GM04503 (cell line): ENCODE measurements at places on chromosomes 5 and 9.

- no peak for DNase-seq
Observed at GRCh38 chr5:147175516-147176097, 59.2 kb upstream of the STK32A start.

DNA sequence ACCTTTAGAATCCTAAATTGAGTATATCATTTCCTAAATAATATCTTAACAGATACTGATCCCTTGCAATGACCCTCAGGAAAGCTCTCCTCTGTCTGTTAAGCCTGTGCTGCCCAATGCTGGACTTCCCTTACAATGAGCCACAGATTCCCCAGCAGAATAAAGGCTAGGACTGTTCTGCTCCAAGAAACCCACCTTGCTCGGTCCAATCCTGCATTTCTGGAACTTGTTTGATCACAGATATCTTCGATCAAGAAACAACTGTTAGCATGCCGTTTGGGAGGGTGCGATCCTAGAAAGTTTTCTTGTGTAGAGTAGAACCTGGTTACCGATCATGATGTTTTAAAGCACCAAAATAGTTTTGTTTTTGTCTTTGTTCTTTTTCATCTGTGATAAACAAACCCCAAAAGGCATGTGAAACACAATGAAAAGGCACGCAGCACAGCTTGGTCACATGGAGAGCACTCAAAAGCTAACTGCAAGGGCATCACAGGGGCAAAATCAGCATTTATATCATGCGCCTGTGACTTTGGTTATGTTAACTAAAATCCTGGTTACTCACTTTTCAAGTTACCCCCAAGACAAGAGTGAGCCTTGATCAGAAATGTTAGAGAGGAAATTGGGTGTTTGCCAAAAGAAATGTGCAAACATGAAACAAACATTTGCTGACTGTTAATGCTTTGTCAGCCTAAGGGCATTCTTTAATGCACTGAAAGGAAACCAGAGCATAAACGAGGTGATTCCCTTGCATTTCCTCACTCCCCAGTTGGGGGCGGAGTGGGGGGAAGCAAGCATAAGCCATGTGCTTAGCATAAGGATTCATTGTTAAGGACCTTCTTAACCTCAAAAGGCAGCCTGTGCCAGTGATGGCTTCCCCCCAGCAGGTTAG, 61.9 kb upstream of the ADAMTS16 start:
- no peak for DNase-seq

DNA sequence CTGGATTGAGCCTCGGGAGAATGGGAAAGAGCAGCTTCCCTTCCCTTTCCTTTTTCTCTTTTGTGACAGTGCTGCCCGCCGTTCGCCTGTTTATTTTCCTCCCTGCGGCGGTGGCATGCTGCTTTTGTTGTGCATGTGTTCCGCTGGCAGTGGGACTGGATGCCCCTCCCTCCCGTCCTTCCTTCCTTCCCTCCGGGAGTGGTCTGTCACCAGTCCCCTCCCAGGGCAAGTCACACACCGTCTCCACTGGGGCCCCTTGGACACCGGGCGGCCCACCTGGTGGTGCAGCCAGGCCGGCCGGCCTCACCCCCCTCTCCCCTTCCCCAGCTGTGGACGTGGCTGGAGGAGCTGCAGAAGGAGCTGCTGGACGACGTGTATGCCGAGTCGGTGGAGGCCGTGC, 214.7 kb downstream of the TRIO start:
- DNase-seq, result no peak

DNA sequence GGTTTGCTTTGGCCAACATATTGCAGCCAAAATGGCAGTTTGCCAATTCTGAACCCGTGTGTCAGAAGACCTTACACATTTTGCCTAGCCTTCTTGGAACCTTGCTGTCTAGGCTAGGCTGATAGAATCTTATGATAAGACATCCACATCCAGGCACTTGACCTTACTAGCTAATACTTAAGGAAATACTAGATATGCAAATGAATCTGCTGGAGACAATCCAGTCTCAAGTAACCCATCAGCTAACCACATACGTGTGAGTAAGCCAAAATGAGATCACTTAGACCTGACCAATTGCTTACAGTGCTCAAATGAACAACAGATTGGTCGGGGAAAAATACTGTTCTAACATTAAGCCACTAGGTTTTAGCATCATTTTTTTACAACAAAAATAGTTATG, 1504.6 kb upstream of the CDH9 start:
- DNase-seq, result no peak

DNA sequence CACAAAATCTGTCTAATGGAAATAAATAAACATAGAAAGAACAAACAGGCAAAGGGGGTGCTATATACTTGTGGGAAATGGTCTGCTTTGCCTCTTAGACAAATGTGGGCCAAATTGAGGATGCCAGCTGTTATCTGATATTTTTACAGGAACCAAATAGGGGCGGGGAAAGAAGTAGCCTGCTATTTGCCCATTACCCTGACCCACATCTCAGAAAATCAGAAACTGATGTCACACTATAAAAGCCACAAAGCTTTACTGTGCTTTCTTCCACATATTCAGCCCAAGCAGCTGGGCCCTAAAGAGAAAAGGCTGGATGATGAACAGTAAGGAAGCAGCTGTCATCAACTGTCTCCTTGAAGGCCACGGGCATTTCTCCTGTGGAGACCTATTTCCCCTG, 97.3 kb downstream of the ELAVL2 start:
- no peak for DNase-seq

DNA sequence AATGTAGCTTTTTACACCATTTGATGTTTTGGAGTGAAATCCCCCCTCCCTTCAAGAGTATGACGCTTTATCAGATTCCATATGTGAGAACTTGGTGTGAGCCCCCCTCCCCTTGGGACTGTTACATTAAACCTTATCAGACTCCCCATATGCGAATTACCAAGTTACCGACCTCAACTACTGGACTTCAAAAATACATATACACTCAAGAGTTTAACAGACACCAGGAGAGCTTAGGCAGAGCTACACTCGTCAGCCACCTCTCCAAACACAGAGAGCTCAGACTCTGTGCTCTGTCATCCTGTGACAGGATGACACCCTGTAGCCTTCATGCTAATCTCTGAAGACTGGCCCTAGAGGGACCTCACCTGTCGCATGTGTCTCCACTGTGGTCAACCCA, 50.2 kb downstream of the FAM114A2 start:
- DNase-seq, result no peak

- no peak for DNase-seq
Observed at GRCh38 chr9:77601476-77602099, 46.5 kb downstream of the GNA14 start.

DNA sequence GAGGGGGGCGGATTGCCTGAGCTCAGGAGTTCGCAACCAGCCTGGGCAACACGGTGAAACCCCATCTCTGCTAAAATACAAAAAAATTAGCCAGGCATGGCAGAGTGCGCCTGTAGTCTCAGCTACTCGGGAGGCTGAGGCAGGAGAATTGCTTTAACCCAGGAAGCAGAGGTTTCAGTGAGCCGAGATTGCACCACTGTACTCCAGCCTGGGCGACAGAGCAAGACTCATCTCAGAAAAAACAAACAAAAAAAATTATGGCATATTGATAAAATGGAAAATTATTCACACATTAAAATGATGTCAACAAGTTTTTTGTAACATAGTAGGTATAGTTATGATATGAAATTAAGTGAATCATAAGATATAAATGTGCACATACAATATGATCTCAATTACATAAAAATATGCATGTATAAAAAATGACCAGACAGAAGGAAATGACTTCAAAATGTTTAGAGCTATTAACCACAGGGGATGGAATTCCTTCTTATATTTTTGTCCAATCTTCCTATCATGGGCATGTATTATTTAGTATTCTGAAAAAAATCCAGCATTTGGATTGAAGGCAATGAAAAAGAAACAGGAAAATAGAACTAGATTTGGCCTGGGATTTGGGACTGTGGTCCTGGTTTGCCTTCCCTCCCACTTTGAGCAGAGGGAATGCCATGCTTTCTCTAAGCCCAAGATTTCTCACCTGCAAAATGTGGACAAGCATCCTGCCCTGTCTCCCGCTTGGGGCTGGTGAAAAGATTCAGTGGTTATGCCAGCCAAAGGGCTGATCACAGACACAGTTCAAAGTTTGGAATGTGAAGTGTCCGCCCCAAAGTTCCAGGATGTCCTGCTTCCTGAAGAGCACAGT, 19.5 kb downstream of the SPAAR start:
- DNase-seq, result no peak

DNA sequence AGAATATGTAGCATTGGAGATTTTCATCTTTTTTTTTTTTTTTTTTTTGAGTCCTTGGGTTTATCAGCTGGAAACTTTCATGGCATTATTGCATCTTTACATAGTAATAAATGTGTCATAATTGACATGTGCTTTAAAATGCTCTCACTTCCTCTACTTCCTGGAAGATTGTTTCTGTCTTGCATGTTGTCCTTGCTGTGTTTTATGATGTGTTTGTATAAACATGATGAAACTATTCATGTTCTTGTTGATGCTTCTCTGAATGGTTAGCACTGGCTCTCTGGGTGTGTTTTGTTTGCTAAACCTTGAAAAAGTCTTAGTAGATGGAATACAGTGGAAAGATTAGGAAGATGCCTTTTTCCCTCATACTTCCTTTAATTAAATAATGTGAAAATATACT, 87.9 kb downstream of the IQGAP2 start:
- no peak for DNase-seq

DNA sequence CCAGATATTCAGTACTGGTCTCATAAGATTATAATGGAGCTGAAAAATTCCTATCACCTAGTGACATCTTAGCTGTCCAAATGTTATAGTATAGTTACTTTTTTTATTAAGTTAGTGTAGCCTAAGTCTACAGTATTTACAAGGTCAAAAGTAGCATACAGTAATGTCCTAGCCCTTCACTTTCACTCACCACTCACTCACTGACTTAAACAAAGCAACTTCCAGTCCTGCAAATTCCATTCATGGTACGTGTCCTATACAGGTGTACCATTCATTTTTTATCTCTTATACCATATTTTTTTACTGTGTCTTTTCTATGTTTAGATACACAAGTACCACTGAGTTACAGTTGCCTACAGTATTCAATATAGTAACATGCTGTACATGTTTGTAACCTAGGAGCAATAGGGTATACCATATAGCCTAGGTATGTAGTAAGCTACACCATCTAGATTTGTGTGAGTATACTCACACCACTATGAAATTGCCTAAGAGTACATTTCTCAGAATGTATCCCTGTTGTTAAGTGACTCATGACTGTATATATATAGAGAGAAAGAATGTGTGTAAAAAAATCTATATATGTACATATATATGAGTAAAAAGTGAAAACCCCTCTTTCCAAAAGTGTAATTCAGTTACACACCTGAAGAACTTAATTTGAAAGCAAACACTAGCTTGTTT, 234.8 kb upstream of the WWC1 start:
- no peak for DNase-seq

GRCh38 chr9:131272212-131272611, 4.1 kb downstream of the FAM78A start:
- DNase-seq, result no peak

DNA sequence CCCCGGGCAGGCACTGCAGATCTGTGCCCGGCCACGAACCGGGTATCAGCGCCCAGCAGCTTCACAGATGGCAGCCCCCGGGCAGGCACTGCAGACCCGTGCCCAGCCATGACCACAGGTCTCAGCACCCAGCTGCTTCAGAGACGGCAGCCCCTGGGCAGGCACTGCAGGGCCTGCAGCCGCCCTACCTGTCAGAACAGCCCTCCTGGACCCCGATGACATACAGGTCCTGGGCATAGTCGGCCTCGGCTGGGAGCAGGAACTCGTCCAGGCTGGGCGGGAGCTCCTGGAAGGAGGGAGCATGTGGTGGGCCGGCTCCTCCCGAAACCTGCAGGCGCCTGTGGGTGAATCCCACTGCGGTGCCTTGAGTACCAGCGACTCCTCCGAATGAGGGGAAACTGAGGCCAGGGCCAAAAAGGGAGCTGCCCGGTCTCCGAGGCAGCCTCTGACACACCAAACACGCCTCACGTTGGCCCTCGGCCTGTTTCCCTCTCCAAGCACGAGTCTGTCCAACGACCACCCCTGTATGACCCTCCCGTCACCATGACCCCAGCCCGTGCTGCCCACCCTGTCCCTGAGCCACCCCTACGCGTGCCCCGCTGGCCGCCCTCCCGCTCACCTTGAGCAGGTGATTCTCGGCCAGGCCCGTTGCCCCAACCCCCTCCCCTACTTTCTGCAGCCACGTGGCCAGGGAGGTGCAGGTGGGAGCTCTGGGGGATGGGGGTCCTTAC, 5.6 kb downstream of the INPP5E start:
- no peak for DNase-seq

GRCh38 chr5:137833463-137833862, 34.2 kb upstream of the MYOT start:
- DNase-seq, result peak; percentile 39

- DNase-seq, result no peak
Observed at GRCh38 chr5:171639966-171640365, 145.7 kb upstream of the SMIM23 start.

DNA sequence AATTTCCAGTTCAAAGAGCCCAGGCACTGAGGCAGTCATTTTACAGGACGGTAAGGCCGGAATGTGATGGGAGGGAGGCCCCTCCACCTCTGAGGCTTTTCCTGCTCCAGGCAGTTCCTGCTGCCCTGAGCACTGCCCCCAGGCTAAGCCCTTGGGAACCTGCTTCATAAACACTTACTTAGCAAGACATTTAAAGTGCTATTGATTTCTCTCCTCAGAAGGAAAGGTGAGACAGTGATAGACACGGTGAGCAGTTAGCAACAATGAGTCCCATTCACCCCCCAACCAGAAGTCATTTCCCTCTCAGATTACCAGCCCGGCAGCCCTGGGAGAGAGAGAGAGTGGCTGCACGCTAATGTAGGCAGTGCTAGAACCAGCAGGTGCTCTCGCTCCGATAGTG, 462.5 kb downstream of the SPOCK1 start:
- DNase-seq, result no peak
